ENCODE measurements at places on chromosomes 16 and 17.

- H3K27me3 ChIP-seq: no peaks in the 10 kb centered on the region
- H3K36me3 ChIP-seq: no peaks in the 10 kb centered on the region
- peak overlapping the region; percentile 68 for H3K27ac ChIP-seq
Measured at GRCh38 chr17:17411692-17412091, 65.1 kb upstream of the MED9 start.

GRCh38 chr17:29177871-29178749, 2.1 kb downstream of the MYO18A start:
- peaks cover 42% of the 10 kb centered on the region for H3K4me1 ChIP-seq
- 0 out of 2 replicates have a peak, but pooled peaks cover 3% of the 10 kb centered on the region for H3K36me3 ChIP-seq
- no peaks in the 10 kb centered on the region for H3K27me3 ChIP-seq
- no peak for DNase-seq
- H3K27ac ChIP-seq: no peak overlapping the region
- H3K4me3 ChIP-seq: no peak overlapping the region

DNA sequence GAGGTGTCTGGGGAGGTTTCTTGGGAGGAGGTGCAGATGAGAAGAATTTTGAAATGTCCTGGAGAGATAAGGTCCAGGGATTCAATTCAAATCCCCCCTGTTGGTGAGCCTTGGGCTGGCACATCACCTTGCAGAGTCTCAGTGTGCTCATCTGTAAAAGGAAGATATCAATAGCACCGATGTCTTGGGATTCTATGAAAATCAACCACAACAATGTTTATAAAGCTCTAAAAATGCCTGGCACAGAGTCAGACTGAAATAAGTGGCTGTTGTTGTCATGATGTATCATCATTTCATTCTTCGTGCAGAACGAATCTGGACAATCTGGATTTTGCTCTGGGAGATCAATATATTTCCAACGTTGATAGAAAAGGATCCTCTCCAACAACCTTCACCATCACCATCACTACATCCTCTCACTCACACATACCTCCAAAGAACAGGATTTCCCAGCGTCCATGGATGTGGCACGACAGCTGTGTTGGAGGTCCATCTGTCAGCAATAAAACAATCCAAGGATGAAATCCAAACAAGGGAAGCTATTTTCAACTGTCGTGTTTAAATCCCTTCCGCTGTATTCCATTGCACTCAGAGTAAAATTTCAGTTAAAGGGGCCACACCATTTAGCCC, 393.7 kb upstream of the DYNLRB2 start:
- no peak overlapping the region for H3K4me3 ChIP-seq
- no peaks in the 10 kb centered on the region for H3K27me3 ChIP-seq
- H3K4me1 ChIP-seq: peaks cover 79% of the 10 kb centered on the region
- H3K27ac ChIP-seq: peak overlapping the region; percentile 82
- H3K36me3 ChIP-seq: no peaks in the 10 kb centered on the region

DNA sequence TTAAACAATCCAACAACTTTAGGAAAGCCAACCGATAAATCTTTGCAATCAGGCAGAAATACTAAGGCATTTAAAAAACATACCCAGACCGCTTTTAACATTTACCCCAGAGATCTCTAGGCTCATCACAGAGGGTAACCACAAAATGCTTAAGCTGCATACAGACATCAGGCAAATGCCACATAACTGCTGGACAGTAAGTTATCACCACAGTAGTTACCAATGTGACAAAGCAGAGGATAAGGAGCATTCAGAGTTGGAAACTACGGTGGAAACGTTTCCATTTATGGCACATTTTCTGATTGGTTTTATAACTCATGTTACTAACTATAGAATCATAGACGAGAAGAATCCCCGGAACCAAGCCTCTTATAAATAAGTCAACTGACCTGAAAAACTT, 77.5 kb downstream of the KANSL1 start:
- no peaks in the 10 kb centered on the region for H3K4me1 ChIP-seq
- DNase-seq: no peak
- no peaks in the 10 kb centered on the region for H3K27me3 ChIP-seq
- no peak overlapping the region for H3K27ac ChIP-seq

DNA sequence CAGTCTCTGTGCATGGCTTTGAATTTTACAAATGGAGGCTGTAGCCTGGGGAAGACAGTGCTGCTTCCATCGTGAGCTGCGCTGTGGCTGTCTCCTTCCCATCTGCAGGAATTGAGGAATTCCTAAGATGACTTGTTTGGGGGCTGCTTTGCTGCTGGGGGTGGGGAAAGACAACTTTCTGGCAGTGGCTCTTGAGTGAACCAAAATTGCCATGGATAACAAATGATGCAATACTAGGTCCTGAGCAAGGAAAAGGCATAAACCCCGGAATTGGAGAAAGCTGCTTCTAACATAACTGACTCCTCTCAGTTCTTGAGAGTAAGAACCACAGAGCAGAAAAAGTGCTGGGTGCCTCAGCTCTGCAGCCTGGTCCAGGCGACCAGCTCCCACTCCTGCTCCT, 245.0 kb upstream of the RPL38 start:
- H3K36me3 ChIP-seq: no peaks in the 10 kb centered on the region
- H3K4me3 ChIP-seq: no peak overlapping the region
- H3K27me3 ChIP-seq: peaks cover 7% of the 10 kb centered on the region

GRCh38 chr16:56330476-56330875, 94.9 kb downstream of the AMFR start:
- no peaks in the 10 kb centered on the region for H3K27me3 ChIP-seq
- H3K4me1 ChIP-seq: no peaks in the 10 kb centered on the region
- no peaks in the 10 kb centered on the region for H3K36me3 ChIP-seq
- no peak for DNase-seq
- H3K27ac ChIP-seq: no peak overlapping the region

DNA sequence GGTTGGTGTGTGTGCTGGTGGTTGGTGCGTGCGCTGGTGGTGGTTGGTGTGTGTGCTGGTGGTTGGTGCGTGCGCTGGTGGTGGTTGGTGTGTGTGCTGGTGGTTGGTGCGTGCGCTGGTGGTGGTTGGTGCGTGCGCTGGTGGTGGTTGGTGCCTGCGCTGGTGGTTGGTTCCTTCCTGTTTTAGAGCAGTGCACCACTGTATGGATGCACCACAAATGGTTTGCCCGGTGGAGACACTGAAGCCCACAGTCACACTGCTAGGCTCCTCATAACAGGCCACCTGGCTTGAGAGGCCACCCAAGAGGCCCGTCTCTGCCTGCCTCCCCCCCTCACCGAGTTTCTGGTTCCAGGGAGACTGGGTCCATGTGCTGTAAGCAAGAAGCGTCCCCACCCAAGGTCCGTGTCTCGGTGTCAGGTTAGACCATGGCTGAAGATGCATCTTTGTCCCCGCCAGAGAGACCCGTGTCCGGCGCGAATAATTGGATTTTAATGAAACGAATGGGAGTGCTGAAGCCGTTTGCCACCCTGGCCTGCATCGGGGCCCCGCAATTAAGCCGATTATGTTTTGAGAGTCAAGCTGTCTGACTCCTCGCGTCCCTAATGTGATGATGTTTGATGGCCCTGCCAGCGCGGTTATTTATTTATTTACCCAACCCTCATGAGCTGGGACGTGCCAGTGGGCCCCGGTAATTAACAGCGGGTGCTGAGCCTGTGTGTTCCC, 161.3 kb upstream of the GSE1 start:
- H3K27me3 ChIP-seq: no peaks in the 10 kb centered on the region
- H3K27ac ChIP-seq: no peak overlapping the region
- peaks cover 28% of the 10 kb centered on the region for H3K4me1 ChIP-seq
- H3K4me3 ChIP-seq: no peak overlapping the region
- peak; percentile 89 for DNase-seq

DNA sequence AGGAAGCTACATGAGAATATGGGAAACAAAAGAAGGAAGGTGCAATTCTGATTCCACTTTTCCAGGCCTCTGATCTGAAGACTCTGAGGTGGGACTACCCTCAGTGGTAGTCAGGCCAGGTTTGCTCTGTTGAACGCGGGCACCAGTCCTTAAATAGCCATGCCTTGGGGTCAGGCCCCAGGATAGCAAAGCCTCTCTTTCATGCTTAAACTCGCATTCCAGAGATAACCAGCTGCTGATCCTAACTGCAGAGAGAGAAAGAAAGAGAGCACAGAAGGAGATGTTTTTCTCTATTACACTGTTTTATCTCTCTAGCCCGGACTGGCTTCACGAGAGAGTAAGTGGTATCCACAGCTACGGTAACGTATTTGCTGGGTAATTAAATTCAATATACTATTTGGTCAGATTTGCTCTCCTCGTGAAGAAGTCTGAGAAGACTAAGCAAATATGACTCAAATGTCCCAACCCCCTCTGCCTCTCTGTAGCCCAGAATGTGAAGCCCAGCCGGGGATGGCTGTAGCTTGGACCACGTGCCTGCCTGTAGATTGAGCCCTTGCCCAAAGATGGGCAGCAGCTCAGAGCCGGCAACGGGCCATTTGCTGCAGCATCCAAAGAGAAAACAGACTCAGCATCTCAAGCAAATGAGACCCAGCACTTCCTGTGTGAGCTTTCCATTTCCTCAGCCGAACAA, 122.2 kb downstream of the SMG6 start:
- H3K36me3 ChIP-seq: peaks cover 13% of the 10 kb centered on the region
- no peak overlapping the region for H3K4me3 ChIP-seq
- peak overlapping the region; percentile 46 for H3K27ac ChIP-seq
- peak; percentile 53 for DNase-seq

DNA sequence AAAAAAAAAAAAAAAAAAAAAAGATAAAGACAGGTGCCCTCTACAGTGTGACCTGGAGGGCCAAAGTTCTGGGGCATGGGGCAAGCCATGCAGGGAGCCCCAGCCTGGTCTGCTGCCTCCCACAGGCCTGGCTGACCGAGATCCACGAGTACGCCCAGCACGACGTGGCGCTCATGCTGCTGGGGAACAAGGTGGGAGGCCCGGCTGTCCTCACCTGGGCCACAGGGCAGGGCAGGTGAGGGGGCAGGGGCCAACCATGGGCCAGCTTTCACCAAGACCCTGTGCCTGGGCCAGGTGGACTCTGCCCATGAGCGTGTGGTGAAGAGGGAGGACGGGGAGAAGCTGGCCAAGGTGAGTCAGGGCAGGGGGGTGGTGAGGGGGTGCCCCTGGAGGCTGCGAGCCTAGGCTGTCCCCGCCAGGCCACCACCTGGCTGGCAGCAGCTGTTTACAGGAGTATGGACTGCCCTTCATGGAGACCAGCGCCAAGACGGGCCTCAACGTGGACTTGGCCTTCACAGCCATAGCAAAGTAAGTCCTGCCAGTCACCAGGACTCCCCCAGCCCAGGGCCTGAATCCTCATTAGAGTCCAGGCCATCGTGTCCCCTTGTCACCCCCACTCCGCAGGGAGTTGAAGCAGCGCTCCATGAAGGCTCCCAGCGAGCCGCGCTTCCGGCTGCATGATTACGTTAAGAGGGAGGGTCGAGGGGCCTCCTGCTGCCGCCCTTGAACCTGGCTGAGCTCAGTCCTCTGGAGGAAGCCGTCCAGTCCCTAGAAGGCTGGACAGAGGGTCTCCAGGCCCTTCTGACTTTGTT, 2.7 kb upstream of the TRAF7 start:
- H3K4me1 ChIP-seq: peaks cover 48% of the 10 kb centered on the region
- no peak overlapping the region for H3K27ac ChIP-seq
- no peak for DNase-seq
- H3K36me3 ChIP-seq: peaks cover 60% of the 10 kb centered on the region
- H3K27me3 ChIP-seq: no peaks in the 10 kb centered on the region

GRCh38 chr17:47973541-47973940, 2.6 kb downstream of the CDK5RAP3 start:
- no peak overlapping the region for H3K4me3 ChIP-seq
- no peak for DNase-seq
- peaks cover 49% of the 10 kb centered on the region for H3K36me3 ChIP-seq

- no peak for DNase-seq
- no peak overlapping the region for H3K4me3 ChIP-seq
- no peak overlapping the region for H3K27ac ChIP-seq
- no peaks in the 10 kb centered on the region for H3K36me3 ChIP-seq
Measured at GRCh38 chr17:45794840-45795239, 10.7 kb downstream of the CRHR1 start.

- no peaks in the 10 kb centered on the region for H3K4me1 ChIP-seq
- H3K36me3 ChIP-seq: peaks cover 39% of the 10 kb centered on the region
- no peaks in the 10 kb centered on the region for H3K27me3 ChIP-seq
- H3K27ac ChIP-seq: no peak overlapping the region
- DNase-seq: no peak
Measured at GRCh38 chr17:5355421-5356129, 63.9 kb downstream of the NUP88 start.

GRCh38 chr17:29090750-29091605, 48.0 kb downstream of the PIPOX start:
- no peak overlapping the region for H3K4me3 ChIP-seq
- peaks cover 21% of the 10 kb centered on the region for H3K36me3 ChIP-seq
- no peaks in the 10 kb centered on the region for H3K27me3 ChIP-seq
- H3K4me1 ChIP-seq: no peaks in the 10 kb centered on the region

GRCh38 chr17:7475764-7476422, 3.5 kb downstream of the ZBTB4 start:
- DNase-seq: no peak
- H3K4me1 ChIP-seq: peaks cover 44% of the 10 kb centered on the region
- H3K27me3 ChIP-seq: no peaks in the 10 kb centered on the region
- H3K27ac ChIP-seq: no peak overlapping the region
- H3K36me3 ChIP-seq: peaks cover 13% of the 10 kb centered on the region
- no peak overlapping the region for H3K4me3 ChIP-seq

DNA sequence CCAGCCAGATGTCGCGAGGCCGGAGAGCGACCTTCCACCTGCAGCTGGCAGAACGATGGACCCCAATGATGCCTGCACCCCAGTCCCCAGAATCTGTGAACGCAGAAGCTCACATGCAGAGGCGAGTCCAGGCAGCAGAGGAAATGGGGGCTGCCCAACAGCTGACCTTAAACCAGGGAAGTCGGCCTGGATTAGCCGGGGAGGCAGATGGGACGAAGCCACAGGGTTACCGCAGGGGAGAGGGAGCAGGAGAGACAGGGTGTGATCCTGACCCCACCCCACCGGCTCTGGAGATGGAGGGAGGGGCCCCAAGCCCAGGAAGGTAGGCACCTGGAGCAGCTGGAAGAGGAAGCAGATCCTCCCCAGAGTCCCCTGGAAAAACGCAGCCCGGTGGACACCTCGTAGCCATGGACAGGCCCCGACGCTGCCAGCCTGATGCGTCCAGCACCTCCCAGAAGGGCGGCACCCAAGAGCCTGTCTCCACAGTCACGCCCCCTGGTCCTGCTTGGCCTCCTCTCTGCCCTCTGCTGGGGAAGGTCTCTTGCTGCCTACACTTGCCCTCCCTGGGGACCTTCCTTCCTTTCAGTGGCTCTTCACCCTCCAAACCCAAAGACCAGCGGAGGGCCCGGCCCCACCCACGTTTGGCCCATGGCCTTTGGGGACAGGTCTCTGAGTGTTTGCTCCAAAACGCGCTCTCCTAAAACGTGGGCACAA, 37.3 kb downstream of the PIEZO1 start:
- no peaks in the 10 kb centered on the region for H3K27me3 ChIP-seq
- H3K36me3 ChIP-seq: peaks cover 81% of the 10 kb centered on the region
- H3K27ac ChIP-seq: no peak overlapping the region
- DNase-seq: peak; percentile 77

All from SJSA1 (cell line).